OCI-M1 (cell line): ENCODE measurements at places on chromosomes 7 and 10.
A peak's percentile ranks its signal among the peaks of the same experiment; 100 is the strongest.

- no peak for DNase-seq
Measured at GRCh38 chr10:43131256-43131655, 7.0 kb upstream of the CSGALNACT2 start.

- DNase-seq = no peak
Measured at GRCh38 chr7:7895754-7896153, 72.8 kb upstream of the GLCCI1 start.

DNA sequence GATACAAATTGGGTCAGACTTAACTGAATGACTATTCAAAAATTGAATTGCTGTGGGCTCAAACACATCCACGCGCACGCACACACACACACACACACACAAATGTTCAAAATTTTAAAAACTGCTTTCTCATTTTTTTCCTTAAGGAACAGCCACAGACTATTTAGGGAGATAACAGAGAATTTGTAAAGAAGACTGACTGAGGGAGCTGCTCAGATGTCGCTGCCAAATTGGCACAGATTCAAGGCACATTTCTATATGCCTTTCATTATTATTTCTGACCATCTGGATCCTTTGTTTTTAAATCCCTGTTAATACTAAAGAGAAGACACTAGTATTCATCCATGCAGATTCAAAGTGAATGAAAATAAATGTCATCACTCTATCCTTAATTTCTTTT lies 154.8 kb downstream of the DGKB start:
- no peak for DNase-seq

GRCh38 chr7:83852136-83852535 lies 203.2 kb upstream of the SEMA3E start:
- DNase-seq = no peak

- no peak for DNase-seq
Measured at GRCh38 chr7:157010588-157011332, at the start of gene MNX1. MNX1 (minus strand) TSS chr7:157010663; CDS start chr7:157010350, 313 bp downstream.

DNA sequence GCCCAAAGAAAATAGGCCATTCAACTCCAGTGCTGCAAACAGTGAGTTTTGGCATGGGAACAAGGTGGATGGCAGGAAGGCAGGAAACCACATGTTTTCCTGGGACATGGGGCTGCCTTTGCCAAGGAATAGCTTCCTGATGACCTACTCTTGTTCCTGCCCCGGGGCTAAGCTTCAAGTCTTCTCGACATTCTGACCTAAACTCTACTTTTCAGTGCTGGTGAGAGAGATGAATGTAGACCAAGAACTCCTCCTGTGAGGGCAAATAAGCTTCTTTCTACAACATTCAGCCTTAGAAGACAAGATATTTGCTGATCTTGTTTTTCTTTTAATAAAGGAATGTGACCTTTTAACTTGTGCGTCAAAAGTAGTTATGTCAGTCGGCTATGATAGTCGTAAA lies 199.0 kb downstream of the GPR37 start:
- DNase-seq = no peak

DNA sequence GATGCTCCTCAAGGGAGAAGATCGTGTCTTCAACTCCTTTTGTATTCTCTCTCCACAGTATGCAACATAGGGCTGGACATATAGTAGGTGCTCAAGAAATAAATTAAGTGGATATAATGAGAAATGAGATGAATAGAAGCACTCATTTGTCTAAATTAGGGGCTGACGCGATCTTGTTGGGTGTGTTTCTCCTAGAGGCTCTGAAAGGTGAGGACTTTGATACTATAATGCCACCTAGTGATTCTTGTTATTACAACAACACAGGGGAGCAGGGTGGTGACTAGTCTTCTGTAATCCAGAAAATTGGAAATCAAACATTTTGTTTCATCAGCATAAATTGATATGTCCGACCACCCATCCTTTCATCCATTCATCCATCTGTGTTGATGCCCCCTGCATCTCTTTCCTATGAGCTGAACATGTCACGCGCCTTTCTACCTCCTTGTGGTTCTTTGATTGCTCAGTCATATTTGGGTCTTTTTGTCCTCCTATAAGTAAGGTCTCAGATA lies 3.5 kb upstream of the CFAP58 start:
- peak; percentile 92 for DNase-seq

DNA sequence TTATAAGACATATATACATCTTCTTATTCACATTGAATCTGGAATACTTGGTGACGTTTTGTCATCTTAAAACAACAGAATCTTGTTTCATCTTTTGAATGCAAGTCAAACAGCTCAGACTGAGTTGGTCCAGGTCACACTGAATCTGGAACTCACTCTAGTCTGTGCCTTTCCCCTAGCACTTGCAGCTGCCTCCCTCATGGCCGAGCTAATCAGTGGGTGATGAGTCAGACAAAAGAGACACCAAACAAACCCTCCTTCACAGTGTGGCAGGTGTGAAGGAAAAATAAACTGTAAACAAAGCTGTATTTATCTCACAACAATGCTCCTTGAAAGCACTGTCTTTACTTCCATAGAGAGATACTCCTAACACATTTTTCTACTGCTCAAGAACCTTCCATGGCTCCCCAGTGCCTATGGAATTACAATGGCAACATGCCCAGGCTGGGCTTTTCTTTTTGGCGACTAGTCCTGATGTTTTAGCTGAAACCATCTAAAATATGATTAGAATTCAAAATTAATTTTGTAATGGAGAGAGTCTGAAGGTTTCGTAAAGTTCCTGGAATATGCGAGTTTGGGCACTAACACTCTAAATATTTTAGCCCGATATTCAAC lies 140.0 kb downstream of the ZNF365 start:
- DNase-seq = no peak

GRCh38 chr10:44087403-44087802 lies 297.5 kb downstream of the CXCL12 start:
- DNase-seq = no peak

- no peak for DNase-seq
Measured at GRCh38 chr10:132859084-132859855, 73.3 kb upstream of the NKX6-2 start.

DNA sequence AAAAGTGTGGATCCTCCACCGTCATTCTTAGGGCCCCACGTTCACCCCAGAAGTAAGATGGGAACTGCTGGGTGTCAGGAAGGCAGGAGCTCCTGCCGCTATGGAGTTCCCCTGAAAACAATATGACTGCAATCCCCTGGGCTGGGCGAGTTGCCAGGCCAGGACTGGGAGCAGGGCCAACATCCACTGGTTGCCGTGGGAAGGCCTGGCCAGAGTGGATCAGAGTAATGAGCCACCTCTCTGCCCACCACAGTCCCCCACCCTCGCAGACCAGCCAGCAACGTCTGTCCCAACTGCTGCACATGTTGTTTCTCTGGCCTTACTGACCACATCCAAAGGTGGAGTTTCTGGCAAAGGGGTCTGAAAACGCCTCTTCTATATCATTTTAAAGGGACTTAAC lies 86.6 kb downstream of the STRA8 start:
- DNase-seq = no peak

DNA sequence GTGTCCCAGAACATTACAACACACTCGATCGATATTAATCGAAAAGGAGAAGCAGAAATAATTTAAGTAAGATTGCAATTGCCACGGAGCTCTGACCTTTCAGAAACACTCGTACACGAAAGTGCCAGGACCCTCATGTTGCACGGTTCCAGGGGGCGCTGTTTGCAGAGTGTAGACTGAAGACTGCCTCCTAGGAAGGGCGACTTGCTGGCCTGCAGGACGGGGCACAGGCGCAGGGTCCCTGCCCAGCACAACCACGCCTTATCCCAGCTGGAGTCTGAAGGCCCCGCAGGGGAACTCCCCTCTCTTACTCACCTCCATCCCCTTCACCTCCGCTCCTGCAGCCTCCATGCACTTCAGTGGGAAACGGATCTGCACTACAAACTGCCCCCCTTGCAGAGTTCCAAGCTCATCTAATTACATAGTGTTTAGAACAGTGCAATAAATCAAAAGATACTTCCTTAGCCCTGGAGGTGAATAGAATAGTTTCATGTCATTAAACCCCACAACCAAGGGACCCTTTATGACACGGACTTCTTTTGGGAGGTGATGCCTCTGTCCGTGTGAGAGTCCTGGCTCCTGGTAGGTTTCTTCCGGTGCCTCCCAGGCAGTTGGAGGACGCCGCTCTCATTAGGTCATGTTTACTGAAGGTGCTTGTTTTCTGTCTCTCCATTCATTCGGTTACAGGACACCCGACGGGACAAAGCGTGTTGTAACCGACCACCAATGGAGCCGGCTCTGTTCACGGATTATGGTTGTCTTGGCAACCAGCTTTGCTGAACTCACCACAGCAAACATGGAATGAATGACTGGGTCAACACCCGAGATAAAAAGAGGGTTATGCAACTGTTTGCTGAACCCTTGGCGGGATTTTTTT lies 262.2 kb downstream of the BAMBI start:
- peak; percentile 15 for DNase-seq

- no peak for DNase-seq
Measured at GRCh38 chr7:111352319-111352718, 210.0 kb downstream of the IMMP2L start.

- no peak for DNase-seq
Measured at GRCh38 chr10:43649185-43649523, 473 bp upstream of the ZNF32 start.

DNA sequence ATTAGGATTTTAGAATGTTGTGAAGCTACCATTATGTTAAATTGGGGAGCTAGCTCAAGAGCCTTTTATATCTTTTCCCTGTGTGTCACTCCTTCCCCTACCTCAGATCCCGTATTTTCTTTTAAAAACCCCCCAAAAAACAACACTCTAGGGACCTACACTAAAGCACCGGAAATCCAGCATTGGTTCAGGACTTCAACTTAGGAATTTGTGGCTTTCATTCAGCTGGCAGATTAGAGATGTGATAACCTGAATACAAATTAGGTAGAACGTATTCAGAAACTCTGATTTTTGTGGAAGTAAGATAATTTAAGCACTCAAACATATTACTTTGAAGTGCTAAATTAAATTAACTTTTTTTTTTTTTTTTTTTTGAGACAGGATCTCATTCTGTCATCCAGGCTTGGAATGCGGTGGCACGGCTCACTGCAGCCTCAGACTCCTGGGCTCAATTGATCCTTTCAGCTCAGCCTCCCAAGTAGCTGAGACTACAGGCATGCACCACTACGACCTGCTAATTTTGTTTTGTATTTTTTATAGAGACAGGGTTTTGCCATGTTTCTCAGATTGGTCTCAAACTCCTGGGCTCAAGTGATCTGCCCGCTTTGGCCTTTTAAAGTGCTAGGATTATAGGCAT lies 6.8 kb downstream of the TBC1D12 start:
- DNase-seq = no peak

- no peak for DNase-seq
Measured at GRCh38 chr7:129047761-129048160, 7.2 kb downstream of the TNPO3 start.

DNA sequence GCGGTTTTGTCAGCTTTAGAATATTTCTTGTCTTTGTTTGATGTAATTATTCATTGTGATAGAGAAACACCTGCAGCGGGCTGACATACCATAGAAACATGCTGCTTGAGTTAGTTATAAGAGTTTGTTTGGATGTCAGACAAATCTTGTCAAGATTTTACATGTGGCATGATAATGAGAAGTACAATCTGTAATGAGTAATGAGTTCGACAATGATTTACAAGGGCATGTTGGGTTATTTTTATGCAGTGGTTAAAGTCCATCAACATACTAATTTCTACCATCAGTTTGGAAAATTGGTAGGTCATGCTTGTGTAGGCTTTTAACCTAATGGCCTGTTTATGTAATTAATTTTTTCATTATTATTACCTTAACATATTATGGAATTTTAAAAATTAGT lies 31.3 kb downstream of the FZD1 start:
- no peak for DNase-seq

DNA sequence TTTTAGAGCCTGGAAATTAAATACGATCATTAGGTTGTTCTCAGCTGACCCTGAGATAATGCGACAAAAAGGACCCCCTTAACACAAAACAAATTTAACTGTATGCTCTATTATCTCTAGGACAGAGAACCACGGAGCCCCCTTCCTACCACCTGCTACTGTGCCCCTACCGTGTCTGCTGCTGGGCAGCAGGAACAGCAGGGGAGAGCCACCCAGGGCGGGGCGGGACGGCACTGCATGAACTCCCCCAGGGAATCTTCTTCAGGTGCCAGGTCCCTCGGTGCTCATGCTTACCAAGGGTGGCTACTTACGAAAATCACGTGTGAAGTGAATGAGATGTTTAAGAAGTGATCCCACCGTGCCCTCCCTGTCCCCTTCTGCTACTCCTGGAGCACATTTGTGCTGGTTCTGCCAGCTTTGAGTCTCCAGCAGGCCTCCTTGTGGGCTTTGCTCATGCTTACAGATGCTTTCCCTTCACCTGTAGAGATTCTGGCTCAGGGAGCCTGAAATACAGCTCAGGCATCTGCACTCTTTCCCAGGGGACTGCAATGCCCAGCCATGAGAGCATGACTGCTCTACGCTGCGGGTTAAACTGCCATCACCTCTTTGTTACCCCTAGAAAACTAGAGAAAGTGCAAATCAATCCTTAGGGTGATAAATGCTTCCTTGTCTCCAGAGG lies 59.9 kb downstream of the MRPL32 start:
- no peak for DNase-seq

DNA sequence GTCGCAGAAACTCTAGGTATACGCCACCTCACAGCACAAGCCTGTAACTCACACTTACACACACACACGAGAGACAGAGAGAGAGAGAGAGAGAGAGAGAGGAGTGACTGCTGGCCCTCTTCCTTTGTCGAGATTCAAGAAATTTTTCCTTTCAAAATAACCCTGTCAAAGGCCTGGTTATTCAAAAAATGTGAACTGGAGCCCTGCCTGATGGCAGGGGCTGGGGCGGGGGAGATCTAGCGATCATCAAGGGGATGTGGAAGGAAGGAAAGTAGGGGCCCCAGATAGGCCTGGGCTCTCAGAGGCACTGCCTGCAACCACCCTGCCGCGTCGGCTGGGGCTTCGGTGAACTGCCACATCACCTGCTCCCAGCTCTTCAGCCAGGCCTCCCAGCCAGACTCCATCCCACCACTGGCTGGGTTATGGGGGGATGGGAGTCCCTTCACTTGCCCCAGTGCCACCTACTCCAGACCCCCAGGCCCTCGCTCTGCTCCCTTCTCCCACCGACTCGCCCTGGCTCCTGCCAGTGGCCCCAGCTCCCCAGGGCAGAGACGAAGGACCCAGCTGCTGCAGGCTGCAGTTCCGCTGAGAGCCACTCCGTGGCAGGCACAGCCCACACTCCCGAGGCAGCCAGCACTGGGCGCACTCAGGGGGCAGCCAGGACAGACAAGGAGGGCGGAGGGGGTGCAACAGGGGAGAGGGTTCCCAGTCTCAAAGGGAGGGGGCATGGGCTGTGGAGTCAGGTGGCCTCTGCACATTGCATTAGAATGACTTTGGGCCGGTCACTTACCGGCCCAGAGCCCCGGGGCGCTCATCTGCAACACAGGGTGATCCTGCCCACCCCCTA lies 15.3 kb downstream of the KCNH2 start:
- peak; percentile 73 for DNase-seq

GRCh38 chr7:25758559-25758958 lies 393.4 kb upstream of the NFE2L3 start:
- no peak for DNase-seq
